Stimulated activated CD8-positive, alpha-beta memory T cell treated with anti-CD3 and anti-CD28 coated beads, Interleukin-4, amount 100 ng/mL, for 1 hour (primary cell): ENCODE measurements at places on chromosomes 7 and 10.
A peak's percentile ranks its signal among the peaks of the same experiment; 100 is the strongest.

DNA sequence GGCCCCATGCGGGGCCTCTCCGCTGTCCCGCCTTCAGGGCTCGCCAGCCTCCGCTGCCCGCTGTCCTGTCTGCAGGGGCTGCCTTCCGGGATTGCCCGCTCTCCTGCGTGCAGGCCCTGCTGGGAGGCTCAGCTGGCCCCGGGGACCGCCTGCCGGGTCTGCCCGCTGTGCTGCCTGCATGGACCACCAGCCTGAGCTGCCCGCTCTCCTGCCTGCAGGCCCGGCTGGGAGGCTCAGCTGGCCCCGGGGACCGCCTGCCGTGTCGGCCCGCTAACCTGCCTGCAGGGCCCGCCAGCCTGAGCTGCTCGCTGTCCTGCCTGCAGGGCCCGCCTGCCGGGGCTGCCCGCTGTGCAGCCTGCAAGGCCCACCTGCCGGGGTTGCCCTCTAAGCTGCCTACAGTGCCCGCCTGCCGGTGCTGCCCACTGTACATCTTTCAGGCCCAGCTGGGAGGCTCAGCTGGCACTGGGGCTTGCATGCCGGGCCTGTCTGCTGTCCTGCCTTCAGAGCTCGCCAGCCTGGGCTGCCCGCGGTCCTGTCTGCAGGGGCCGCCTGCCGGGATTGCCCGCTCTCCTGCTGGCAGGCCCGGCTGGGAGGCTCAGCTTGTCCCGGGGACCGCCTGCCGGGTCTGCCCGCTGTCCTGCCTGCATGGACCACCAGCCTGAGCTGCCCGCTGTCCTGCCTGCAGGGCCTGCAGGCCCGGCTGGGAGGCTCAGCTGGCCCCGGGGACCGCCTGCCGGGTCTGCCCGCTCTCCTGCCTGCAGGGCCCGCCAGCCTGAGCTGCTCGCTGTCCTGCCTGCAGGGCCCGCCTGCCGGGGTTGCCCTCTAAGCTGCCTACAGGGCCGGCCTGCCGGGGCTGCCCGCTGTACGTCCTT is 165.1 kb downstream of the GLRX3 start:
- DNase-seq = no peak

DNA sequence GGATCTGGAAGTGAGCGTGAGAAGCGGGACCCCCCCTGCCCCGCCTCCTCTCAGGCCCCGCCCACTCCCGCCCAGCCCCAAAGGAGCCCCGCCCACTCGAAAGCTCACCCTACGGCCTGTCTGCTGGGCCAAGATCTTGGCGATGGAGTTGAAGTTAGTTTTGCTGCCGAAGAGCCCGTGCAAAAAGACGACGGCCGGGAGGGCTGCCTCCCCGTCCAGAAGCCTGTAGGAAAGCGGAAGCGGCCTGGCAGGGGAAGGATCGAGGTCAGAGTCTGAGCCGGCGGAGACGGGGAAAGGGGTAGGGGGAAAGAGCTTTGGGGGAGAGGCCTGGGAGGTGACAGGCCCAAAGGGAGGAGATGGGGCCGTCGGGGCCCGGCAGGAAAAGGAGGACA is 386 bp downstream of the ABHD11 start:
- no peak for DNase-seq

GRCh38 chr7:150335774-150336112 is 5.7 kb downstream of the RARRES2 start:
- DNase-seq = no peak

GRCh38 chr7:7182156-7183060 is at the start of gene C1GALT1:
C1GALT1 (plus strand) TSS chr7:7182544; CDS start chr7:7234320, 51,776 bp downstream.
- DNase-seq = peak; percentile 93

DNA sequence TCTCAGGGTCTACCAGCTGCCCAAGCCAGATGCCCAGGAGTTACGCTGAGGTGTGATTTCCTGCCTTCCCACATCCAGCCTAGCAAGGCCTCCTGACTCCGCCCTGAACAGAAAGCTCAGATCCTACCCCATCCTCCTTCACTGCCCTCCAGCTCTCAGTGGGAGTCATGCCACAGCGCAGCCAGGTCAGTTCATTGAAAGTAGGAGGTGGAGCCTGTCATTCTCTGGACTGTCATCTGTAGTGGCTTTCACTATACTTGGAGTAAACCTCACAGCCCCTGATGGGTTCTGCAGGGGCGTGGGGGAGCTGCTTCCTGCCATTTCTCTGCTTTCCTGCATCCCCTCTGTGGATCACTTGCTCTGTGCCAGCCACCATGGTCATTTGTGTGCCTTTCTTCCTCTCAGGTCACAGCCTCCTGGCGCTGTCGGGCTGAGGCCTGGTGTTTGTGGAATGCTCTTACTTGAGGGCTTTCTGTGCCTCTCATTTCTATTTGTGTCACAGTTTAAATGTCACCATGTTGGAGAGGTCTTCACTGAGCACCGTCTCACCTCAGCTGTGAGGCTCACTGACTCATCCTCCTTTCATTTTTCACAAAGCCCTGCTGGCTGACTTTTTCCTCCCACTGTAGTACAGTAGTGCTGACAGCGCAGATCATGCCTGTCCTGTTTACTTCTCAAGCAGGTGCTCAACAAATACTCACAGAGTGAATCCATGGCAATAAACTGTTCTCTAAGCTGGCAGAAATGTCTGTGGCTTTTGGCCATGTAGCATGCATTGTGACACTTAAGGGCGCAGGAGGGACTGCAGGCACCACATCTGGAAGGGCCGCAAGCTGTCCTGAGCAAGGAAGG is 61.0 kb upstream of the TMEM248 start:
- no peak for DNase-seq

DNA sequence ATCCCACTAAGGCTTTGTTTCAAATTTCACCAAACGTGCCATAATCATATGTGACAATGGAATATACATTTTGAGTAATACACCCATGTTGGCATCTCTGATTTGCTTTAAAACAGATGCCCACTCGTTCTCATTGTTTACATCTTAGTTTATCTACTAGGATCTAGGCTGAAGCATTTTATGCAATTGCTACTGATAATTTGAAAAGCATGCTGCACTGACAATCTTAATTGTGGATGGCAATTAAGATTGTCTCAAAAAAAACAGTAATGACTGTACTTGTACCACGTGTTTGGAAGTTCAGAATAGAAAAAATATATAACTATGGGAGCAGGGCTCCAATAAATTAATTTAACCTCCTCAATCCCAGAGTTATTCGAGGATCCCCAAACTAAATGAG is 136.8 kb downstream of the CRPPA start:
- DNase-seq = no peak

DNA sequence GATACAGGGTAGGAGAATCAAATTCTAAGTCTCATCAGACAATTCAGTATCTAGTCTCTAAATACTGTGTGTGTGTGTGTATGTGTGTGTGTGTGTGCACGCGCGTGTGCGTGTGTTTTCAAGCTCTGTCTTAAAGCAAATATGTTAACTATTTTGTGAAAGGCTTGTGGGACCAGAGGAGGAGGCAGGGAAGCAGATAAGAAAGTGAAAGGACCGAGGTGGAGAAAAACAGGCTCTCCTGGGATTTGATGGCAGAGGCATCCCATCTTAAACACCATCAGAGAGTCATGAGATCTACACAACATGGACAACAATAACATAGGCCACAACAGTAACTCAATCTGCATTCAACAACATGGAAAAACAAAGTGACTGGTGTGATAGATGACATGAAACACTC is 67.1 kb downstream of the PIP4K2A start:
- DNase-seq = no peak
